ENCODE measurements at places on chromosomes 7 and 10.

- DNase-seq = no peak
Measured at GRCh38 chr10:1102831-1103230, 46.6 kb downstream of the WDR37 start.

DNA sequence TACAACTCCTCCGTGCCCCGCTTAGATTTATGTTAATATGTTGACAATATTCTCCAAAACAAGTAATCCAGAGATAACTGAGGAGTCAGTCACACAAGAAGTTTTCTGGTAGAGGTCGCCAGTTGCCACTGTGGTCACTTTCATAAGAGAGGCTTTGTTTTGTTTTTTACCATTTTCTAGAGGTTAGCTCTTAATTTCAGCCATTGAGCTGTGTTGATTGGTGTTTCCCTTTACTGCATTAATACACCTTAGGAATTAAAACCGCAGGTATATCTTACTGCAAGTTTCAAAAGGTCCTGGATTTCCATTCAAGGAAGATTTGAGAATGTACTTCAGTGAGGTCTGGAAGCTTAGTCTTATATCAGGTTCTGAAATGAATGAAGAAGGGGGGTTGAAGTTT is 3.5 kb downstream of the BMI1 start:
- no peak for DNase-seq

- DNase-seq = no peak
Measured at GRCh38 chr10:36345807-36346206, 703.7 kb upstream of the FZD8 start.

DNA sequence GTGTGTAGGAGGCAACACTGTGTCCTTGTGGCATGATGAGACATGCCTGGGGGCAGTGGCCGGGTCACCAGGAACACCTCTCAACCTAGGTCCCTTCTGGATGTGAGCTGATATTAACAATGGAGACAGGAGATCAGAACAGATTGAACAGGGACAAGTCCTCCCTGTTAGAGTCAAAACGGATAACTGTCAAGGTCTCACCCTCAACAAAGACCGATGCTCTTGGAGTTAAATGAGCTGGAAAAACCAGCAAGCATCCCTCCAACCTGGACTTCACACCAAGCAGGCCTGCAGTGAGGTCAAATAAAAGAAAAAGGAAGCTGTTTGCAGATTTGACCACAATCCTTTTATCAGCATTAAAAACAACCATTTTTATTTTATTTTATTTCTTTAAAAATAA is 49.0 kb downstream of the SLIT1 start:
- no peak for DNase-seq

DNA sequence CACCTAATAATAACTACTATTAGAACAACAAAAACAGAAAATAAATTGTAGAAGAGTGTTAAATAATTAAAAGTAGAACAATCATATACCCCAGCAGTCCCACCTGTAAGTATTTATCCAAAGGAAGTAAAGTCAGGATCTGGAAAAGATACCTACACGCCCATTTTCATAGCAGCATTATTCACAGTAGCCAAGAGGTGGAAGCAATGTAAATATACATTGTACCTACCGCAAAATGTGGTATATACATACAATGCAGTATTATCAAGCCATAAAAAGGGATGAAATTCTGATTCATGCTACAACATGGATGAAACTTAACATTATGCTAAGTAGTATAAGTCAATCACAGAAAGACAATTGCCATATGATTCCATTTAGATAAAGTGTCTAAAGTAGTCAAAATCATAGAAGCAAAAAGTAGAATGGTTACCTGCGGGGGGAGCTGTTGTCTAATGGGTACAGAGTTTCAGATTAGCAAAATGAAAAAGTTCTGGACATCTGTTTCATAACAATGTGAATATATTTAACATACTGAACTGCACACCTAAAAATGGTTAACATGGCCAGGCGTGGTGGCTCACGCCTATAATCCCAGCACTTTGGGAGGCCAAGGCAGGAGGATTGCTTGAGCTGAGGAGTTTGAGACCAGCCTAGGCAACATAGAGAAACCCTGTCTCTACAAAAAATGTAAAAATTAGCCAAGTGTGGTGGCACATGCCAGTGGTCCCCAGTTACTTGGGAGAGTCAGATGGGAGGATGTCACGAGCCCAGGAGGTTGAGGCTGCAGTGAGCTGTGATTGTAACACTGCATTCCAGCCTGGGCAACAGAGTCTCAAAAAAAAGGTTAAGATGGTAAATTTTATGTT is 6.0 kb upstream of the TMED4 start:
- no peak for DNase-seq

DNA sequence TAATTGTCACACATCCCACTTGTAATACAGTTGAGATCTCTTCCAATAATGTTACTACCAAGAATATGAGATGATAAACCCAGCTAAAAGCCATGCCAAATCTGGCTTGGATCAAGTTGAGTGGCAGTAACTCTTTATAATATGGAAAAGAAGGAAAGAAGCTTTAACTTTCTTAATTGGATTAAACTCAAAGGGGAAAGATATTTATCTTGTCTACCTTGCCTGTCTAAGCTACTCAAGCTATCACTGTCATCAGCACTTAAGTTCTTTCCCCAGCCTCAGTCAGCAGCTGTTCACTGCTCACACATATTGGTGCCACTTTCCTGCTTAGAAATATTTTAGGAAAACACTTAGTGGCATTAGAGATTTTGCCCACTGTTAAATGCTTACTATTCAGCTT is 350.7 kb downstream of the IPMK start:
- DNase-seq = no peak

DNA sequence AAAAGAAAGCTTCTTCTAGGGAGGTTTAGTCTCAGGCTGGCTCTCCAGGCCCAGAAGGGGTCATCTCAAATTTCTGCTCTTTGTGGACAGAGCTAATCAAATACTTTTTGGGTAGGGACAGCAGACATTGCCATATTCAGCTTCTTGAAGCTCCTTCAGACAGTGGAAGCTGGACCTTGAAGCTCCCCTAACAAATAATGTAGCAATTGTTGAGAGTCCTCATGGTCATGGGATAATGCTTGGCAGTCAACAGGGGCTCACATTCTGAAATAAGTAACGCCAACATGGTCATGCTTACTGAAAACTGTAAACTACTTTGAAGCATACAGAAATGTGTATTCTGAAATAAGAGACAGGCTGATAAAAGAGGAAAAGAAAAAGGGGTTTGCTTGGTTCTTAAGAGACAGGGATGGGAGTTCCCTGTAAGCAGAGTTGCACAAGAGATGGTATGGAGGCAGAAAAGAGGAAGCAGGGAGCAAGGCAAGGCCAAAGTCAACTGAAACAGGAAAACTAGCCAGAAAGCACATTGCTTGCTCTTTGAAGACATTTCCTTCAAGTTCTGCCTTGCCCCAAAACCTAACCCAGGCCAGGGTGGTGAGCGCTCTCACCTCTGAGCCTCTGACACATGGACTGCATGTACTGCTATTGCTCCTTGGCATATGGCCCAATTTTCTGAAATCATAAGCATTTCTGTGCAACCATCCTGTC is 53.1 kb upstream of the KMT2E start:
- DNase-seq = no peak

- DNase-seq = no peak
Measured at GRCh38 chr10:35674843-35675242, 32.7 kb upstream of the FZD8 start.

DNA sequence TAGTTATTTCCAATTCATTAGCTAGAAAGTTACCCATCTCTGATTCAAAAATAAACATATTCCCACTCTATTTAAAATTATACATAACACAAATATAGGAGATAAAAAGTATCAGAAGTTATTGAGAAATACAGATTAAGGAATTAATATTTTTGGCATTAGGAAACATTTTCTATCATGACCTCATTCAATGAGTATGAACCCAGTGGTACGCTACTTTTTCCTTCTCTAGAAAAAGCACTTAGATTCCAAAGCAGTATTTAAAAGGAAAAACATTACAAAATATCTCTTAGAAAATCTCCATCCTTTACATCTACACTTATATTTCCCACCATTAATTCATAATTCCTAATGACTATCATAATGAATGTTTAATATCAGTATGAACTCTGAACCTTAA is 240.6 kb upstream of the GNAI1 start:
- no peak for DNase-seq

GRCh38 chr10:32481606-32482005 is 35.7 kb downstream of the CCDC7 start:
- DNase-seq = no peak

DNA sequence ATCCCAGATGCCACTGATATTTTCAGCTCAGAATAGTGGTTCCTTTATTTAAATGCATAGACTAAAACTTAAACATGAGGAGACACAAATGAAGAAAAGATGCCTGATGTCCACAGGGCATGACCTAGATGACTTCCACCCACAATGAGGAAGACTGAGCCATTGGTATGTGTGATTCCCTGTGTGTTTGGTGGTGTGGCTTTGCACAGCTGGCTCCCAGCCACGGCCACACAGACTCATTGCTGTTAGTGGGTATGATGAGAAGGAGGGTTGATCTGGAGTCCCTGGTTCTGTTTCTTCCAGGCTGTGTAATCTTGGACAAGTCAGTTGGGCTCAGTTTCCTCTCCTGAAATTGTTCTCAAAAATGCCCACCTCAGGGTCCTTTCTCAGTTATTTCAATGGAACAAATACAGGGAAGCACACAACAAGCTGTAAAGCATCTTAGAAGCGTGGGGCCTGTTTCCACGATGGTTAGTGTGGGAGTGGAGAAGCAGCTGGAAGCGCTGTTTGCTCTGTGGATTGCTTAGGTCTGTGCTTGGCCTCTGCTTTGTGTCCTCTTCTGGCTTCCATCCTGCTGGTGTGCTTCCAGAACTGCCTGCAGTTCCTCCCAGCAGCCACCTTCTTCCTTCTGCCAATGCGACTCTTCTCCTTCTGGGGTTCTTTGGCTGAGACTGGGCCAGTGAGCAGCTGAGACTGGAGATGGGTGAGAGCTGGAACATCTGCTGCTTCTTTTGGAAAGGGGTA is 303.7 kb downstream of the BMPER start:
- no peak for DNase-seq

- no peak for DNase-seq
Measured at GRCh38 chr10:35417795-35418194, 81.5 kb downstream of the CCNY start.

GRCh38 chr7:88305044-88305443 is 1.6 kb downstream of the STEAP4 start:
- no peak for DNase-seq

GRCh38 chr10:102775201-102775934 is 31.6 kb downstream of the WBP1L start:
- DNase-seq = no peak

DNA sequence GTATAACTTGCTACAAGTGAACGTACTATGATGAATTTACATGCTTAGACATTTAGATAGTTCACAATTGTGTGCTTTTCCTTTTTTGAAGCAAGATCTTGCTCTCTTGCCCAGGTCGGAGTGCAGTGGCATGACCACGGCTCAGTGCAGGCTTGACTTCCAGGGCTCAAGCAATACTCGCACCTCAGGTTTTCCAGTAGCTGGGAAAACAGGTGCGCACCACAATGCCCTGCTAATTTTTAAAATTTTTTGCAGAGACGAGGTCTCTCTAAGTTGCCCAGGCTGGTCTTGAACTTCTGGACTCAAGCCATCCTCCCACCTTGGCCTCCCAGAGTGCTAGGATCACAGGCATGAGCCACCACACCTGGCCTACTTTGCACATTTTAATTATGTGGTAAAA is 1.8 kb downstream of the GPR15LG start:
- no peak for DNase-seq

DNA sequence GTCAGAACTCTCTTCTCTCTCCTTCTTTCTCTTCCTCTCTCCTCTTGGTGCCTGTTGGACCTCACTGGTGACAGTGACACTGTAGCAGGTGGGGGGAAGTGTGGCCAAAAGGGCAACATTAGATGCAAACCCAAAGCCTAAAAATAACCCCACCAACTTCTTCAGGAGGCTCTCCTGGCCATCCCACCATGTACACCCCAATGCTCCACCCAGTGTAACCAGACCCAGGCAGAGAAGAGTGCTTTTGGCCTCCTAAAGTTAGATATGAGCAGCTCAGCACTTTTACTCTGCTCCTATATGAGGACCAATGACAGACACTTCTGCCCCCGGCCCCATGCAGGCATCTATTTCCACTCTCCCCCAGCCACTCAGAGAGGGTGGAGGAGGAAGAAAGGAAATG is 5.5 kb downstream of the MYOZ1 start:
- DNase-seq = no peak

- no peak for DNase-seq
Measured at GRCh38 chr7:7562736-7563135, 3.9 kb upstream of the MIOS start.

GRCh38 chr10:128147064-128147463 is 20.8 kb upstream of the MKI67 start:
- DNase-seq = no peak

GRCh38 chr10:123796736-123797135 is 94.9 kb downstream of the CPXM2 start:
- DNase-seq = no peak

GRCh38 chr7:34104992-34105391 is 199.7 kb downstream of the BMPER start:
- DNase-seq = no peak

- DNase-seq = no peak
Measured at GRCh38 chr10:42827201-42827600, 44.6 kb downstream of the BMS1 start.

GRCh38 chr7:25821225-25821624 is 330.8 kb upstream of the NFE2L3 start:
- no peak for DNase-seq

DNA sequence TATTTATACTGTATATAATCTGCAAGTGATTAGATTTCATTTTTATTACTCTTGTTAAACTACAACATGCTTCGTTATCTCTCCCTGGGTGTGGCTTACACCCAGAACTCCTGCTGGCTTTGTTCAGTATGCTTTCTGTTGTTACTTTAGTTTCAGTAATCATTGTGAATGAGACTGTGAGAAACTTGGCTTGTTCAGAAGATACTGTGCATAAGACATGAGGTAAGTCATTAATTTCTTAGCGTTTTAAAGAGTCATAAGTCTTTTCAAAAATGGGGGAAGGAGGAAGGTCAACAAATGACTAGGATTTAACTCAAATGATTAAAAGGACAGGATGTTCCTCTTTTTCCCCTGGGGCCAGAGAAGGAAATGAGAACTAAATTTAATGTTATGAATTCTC is 11.6 kb upstream of the ADD3 start:
- no peak for DNase-seq

DNA sequence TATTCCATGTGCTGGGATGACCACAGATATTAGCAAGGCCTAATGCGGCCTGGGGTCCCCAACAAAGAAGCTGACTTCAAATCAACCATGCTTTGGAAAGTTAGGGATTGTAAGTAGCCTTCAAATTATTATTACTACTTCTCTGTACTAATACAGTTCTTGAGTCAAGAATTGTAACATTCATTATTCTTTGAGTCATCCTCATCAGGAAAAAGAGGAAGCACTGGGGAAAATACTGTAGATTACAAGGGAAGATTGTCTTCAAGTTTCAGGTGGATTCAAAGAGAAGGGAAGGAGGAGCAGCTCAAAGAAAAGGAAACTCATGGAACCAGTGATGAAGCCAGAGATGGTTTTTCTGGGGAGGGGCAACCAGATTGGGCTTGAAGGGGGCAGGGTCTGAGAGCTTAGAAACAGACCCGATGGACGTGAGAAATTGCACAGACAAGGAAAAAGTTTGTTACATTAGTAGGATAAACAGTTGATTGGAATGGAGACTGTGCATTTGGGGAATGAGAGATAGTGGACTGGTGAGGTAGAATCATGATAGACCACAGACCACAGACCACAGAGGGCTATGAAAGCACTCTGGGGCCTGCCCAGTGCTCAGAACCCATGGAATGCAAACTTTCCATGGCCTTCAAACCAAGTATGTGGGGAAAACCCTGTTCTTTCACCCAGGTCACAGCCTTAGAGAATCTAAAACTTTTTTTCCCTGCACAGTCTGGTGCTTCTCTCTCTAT is 209.9 kb downstream of the ZNF365 start:
- no peak for DNase-seq

Measured in NCI-H2081 treated with DMSO at 0.1 percent for 48 hours (cell line).